Islet precursor cell (in vitro differentiated cells): ENCODE measurements at places on chromosomes 12 and 14.
A peak's percentile ranks its signal among the peaks of the same experiment; 100 is the strongest.

- no peak for DNase-seq
Observed at GRCh38 chr12:77104792-77105191, 39.4 kb upstream of the E2F7 start.

- no peak for DNase-seq
Observed at GRCh38 chr12:31510034-31510433, 80.9 kb downstream of the DENND5B start.

DNA sequence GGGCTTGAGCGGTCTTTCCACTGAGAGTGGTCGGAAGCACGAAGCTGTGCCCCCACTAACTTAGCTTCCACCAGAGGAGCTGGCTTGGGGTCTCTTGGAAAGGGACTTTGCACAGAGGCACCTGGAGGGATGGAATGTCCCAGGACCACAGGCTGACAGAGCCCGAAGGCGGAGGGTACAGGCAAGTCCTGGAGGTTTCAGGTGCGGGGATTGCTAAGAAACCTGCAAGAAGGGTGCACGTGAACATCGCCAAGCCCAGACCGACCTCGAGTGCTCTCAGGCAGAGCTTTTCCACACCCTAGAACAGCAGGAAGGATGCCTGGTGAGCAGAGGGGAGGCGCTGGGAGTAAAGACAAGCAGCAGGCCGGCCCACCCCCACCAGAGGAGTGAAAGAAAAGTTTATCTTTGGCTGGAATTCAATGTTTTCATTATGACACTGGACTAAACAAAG, 61.6 kb downstream of the SERPINA3 start:
- peak; percentile 47 for DNase-seq

GRCh38 chr14:48304729-48305128, 629.3 kb upstream of the MDGA2 start:
- DNase-seq = no peak

DNA sequence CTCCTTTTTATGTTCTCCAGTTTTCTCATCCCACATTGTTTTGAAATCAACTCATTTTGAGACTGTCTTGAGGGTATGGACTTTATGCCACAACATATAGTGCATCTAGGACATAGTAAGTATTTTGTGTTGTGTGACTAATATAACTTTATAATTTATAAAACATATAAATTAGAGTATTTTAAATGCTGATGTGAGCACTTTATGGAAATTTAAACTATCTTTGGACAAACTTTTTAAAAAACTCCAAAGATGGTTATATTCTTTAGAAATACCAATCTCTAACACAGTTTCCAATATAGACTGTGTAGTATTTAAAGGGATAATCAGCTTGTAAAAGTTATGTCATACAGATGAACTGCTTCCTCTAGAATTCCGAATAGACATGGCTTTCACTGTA, 87.4 kb downstream of the LRIG3 start:
- no peak for DNase-seq
